ENCODE measurements at places on chromosomes 4 and X. TPM values are rescaled to one million over a fixed set of nuclear protein-coding genes. Genes with fewer than 3 reads are reported as not detected.

DNA sequence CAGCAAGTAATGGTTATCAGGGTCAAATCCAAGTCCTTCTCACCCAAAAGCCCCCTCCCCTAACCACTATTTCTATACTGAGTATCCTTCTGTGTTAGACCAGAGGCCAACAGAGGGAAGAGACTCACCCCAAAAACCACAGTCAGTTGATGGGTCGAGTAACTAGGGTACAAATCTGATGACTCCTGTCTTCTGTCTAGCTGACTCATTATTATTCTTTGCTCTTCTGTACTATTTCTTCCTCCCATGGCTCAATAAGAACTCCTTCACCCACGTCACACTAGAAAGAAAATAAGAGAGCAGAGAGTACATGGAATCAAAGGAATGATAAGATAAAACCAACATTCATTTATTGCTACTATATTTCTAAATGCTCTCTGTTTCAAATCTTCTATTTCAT, 2.0 kb downstream of the RAB40A start:
- no peaks in the 10 kb centered on the region for H3K36me3 ChIP-seq
- no peaks in the 10 kb centered on the region for H3K4me1 ChIP-seq
- no peak overlapping the region for H3K4me3 ChIP-seq

GRCh38 chr4:95693594-95693993, 144.8 kb upstream of the UNC5C start:
- H3K27ac ChIP-seq = no peak overlapping the region
- H3K4me3 ChIP-seq = no peak overlapping the region
- H3K4me1 ChIP-seq = no peaks in the 10 kb centered on the region
- DNase-seq = no peak

SOWAHB gene
- 0.11 TPM for total RNA-seq

SCML2 gene
- total RNA-seq = 1.6 TPM

NIPAL1 gene
- 0.14 TPM for total RNA-seq

UCHL1 gene
- 38.9 TPM for total RNA-seq

PF4V1 gene
- total RNA-seq = not detected

DNA sequence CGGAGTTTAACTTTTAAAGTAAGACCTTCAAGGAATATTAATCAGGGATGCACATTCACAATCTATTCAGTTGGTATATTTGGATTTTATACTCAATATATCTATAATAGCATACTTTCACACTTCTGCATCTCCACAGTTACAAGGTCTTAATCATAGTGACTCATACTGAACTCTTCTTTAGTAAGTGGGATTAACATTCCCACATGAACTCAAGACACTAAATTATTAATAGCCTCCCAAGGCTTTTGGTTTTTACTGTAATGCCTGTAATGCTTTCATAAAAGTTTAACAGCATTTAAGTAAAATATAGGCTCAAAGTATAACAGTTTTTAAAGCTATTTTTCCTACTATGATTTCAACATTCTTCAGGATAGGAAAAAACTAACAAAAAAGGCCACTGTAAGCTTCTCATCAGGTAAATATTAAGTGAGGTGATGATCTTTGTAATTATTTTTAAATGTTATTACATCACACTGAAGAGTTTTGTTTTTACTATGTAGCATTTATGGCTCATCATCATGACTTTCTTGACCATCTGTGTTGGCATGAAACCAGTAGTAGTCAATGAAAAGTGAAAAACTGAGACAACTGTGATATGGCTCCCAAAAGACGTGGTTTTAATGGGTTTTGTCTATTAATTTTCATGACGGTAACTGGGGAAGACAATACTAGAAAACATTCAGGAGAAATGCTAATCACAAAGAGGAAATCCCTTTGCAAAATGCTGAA, 91.5 kb upstream of the GALNT7 start:
- DNase-seq = no peak
- no peaks in the 10 kb centered on the region for H3K4me1 ChIP-seq
- no peak overlapping the region for H3K27ac ChIP-seq
- H3K36me3 ChIP-seq = no peaks in the 10 kb centered on the region
- H3K4me3 ChIP-seq = no peak overlapping the region

DNA sequence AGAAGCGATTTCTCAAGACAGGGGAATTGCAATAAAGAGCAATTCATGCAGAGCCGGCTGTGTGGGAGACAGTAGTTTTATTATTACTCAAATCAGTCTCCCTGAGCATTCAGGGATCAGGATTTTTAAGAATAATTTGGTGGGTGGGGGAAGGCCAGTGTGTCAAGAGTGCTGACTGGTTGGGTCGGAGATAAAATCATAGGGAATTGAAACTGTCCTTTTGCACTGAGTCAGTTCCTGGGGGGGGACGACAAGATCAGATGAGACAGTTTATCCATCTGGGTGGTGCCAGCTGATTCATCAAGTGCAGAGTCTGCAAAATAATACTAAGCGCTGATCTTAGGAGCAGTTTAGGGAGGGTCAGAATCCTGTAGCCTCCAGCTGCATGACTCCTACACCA, 502.4 kb downstream of the NLGN4X start:
- no peak overlapping the region for H3K4me3 ChIP-seq
- H3K36me3 ChIP-seq = no peaks in the 10 kb centered on the region
- H3K4me1 ChIP-seq = no peaks in the 10 kb centered on the region
- H3K27me3 ChIP-seq = no peaks in the 10 kb centered on the region
- peak; percentile 14 for DNase-seq
- H3K27ac ChIP-seq = no peak overlapping the region

DNA sequence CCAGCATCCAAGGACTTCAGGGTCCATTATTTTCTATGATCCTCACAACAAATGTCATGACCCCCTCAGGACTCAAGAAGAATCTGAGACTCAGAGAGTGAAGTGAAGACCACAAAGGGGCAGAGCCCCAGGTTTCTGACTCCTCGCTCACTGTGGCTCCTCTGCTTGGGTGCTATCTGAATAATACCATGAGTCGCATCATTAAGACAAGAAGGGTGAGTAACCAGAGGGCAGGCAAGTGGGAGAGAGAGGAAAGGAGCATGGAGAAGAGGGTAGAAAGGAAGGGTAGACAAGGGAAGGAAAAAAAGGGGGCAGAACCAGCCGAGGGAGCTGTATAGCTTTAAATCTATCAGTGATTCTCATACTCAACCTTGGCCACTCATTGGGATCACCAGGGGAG, 15.5 kb upstream of the HSD17B10 start:
- no peak overlapping the region for H3K4me3 ChIP-seq
- no peaks in the 10 kb centered on the region for H3K36me3 ChIP-seq
- H3K4me1 ChIP-seq = no peaks in the 10 kb centered on the region
- H3K27ac ChIP-seq = no peak overlapping the region
- H3K27me3 ChIP-seq = peaks cover 6% of the 10 kb centered on the region

All from adrenal gland (tissue), 19 donors.